ENCODE measurements at places on chromosomes 3 and 15.

GRCh38 chr3:62374341-62375218, 1.2 kb upstream of the FEZF2 start:
- H3K27ac ChIP-seq, result no peak overlapping the region
- DNase-seq, result no peak
- H3K27me3 ChIP-seq, result peaks cover 14% of the 10 kb centered on the region
- H3K36me3 ChIP-seq, result no peaks in the 10 kb centered on the region

GRCh38 chr15:50881121-50882048, 27.1 kb upstream of the AP4E1 start:
- DNase-seq, result no peak
- H3K36me3 ChIP-seq, result no peaks in the 10 kb centered on the region

GRCh38 chr3:44252332-44252959, 10.8 kb downstream of the TOPAZ1 start:
- no peak overlapping the region for H3K4me3 ChIP-seq
- DNase-seq, result no peak
- H3K27me3 ChIP-seq, result peaks cover 7% of the 10 kb centered on the region
- no peak overlapping the region for H3K27ac ChIP-seq
- no peaks in the 10 kb centered on the region for H3K4me1 ChIP-seq

GRCh38 chr15:87746333-87746732, 510.2 kb downstream of the NTRK3 start:
- H3K27ac ChIP-seq, result no peak overlapping the region
- H3K36me3 ChIP-seq, result no peaks in the 10 kb centered on the region
- H3K4me3 ChIP-seq, result no peak overlapping the region
- DNase-seq, result no peak

DNA sequence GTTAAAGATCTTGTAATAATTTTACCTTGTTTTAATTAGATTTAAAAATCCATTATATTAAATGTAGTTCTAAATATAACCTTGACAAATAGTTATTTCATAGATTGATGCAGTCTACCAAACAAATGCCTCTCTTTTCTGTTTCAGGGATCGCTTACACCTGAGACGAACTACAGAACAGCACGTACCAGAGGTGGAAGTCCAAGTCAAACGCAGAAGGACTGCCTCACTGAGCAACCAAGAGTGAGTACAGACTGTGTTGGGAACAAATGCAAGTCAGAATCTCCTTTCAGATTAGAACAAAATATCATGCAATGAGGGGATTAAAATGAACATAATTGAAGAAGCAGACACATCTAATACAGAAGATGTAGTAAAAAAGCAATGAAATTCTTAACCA, 7.2 kb downstream of the SNRPN start:
- H3K27ac ChIP-seq, result no peak overlapping the region
- H3K27me3 ChIP-seq, result no peaks in the 10 kb centered on the region
- peaks cover 8% of the 10 kb centered on the region for H3K4me1 ChIP-seq
- no peak overlapping the region for H3K4me3 ChIP-seq
- DNase-seq, result no peak

DNA sequence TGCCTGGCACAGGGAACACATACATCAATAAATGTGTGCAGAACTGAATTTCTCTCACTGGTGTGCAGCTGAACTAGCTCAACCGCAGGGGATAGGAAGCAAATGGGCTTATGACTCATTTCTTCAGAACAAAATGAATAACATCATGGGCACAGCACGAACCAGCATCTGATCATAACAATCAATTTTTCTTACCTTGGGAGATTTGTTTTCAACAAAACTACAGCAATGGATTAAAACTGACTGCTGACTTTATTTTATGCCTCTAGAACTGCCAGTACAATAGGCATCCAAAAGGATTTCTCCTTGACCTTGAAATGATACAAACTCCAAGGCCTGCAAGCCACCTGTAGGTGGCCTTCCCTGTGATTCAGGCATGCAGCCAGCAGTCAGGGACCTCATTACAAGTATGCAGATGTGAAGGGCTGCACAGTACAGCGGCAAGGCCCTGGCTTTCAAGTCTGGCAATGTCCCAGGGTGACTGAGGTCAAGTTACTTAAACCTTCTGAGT, 26.1 kb downstream of the TAMM41 start:
- DNase-seq, result no peak
- no peaks in the 10 kb centered on the region for H3K27me3 ChIP-seq
- H3K27ac ChIP-seq, result no peak overlapping the region
- no peaks in the 10 kb centered on the region for H3K4me1 ChIP-seq
- no peak overlapping the region for H3K4me3 ChIP-seq

DNA sequence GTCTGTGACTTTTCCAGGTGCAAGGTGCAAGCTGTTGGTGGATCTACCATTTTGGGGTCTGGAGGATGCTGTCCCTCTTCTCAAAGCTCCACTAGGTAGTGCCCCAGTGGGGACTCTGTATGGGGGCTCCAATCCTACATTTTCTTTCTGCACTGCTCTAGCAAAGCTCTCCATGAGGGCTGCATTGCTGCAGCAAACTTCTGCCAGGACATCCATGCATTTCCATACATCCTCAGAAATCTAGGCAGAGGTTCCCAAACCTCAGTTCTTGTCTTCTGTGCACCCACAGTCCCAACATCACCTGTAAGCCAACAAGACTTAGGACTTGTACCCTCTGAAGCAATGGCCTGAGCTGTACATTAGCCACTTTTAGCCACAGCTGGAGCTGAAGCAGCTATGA, 694.5 kb upstream of the BCHE start:
- no peak overlapping the region for H3K27ac ChIP-seq
- H3K36me3 ChIP-seq, result no peaks in the 10 kb centered on the region
- no peaks in the 10 kb centered on the region for H3K4me1 ChIP-seq
- H3K4me3 ChIP-seq, result no peak overlapping the region
- no peak for DNase-seq
- no peaks in the 10 kb centered on the region for H3K27me3 ChIP-seq

GRCh38 chr3:15206662-15207576, 873 bp downstream of the CAPN7 start:
- H3K36me3 ChIP-seq, result peaks cover 7% of the 10 kb centered on the region
- peak overlapping the region; percentile 71 for H3K27ac ChIP-seq
- H3K4me3 ChIP-seq, result peak overlapping the region; percentile 86
- peaks cover 19% of the 10 kb centered on the region for H3K4me1 ChIP-seq
- no peaks in the 10 kb centered on the region for H3K27me3 ChIP-seq
- DNase-seq, result no peak

Data from T-cell (primary cell).